ENCODE measurements at places on chromosomes 13 and 19. TPM values are rescaled to one million over a fixed set of nuclear protein-coding genes. Genes with fewer than 3 reads are reported as not detected.

NDFIP2 gene
- total RNA-seq, result 40.1 TPM

DNA sequence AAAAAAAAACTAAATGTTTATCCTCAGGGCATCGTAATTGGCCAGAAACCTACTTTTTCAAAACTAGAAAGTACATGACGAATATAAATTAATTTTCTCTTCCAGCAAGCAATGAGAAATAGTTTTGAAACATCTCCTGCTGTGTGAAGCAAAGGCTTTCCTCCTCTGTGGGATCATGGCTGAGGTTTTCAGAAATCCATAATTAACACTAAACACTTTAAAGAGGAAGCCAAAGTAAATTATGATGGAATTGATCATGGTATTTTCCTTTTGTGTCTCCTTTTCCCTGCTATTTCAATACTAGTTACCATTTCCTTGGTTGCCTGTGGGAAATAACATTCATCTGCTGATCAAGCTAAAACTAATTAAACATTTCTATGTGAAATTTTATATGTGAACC is 1413.8 kb upstream of the PCDH20 start:
- no peak for DNase-seq

ZNF560 gene
- total RNA-seq, result not detected

DNA sequence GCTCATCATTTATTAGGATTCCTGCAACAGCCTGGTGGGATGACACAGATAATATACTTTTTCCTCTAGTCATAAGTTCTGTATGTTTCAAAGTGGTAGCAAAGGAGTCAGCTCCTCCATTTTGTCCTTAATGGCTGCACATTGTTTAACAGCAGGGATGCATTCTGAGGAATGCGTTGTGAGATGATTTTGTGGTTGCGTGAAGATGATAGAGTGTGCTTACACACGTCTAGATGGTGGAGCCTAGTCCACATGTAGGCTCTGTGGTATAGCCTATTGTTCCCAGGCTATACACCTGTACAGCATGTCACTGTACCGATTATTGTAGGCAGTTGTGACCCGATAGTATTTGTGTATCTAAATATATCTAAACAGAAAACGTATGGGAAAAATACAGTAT is 4.6 kb downstream of the SMARCA4 start:
- DNase-seq, result no peak

DNA sequence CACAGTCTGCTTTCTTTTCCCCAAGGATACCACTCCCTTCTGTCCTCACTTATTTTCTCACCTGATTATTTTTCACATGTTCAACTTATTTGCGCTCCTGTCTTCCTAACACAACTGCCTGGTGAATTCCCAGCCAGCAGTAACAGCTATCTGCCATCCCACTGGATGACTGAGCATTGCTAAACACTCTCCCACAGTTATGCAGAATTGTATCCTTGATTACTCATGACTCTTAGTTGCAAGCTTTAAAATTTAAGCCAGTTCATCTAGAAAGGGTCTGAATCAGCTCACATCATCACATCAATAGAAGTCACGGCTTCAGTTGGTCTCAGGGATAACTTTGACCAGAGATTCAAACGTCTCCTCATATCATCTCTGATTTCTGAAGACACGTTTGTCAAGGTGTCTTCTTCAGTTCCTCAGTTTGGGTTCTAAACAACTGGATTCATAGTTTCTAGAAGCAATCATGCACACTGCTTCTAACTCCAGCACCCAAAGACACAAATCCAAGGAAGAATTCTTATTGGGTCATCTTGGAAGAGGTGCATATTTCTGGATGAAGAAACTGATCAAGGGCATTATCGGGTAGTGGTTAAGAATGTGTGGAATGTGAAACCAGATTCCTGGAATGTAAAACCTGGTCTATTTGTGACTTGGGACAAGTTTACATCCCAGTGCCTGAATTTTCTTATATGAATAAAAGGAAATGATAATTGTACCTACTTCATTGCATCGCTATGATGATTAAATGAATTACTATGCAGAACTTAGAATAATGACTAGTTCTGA is 13.9 kb upstream of the DACH1 start:
- no peak for DNase-seq

DNA sequence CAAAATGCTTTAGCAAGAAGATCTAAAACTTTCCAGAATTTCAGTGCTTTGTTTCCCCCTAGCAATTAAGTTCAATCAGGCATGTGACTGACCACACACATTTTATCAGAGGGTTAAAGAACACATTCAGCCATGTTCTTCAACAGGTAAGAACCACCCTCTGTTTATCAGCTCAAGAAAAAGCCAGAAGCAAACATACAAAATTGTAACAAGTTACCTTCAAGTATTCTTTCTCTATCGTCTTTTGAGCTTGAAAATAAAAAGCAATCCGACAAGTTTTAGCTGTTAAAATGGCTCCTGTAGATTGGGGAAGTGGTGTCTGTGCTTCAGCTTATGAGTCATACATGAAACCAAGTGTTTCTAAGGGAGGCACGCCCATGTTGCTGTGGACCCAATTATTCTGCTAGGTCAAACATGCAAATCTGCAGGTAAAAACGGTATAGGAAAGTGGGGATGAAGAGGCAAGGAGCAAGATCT is at the start of gene ELF1:
ELF1 (minus strand) TSS at position 306 of the 477 bp plus-strand sequence. CDS start 37,262 bp downstream, outside the sequence.
- DNase-seq, result no peak

- no peak for DNase-seq
Measured at GRCh38 chr19:48999481-49000325, 6.0 kb downstream of the RUVBL2 start.

CABP5 gene
- not detected for total RNA-seq

MARCHF2 gene
- total RNA-seq, result 106 TPM

- no peak for DNase-seq
Measured at GRCh38 chr19:409516-410242, 732 bp upstream of the C2CD4C start.

DNA sequence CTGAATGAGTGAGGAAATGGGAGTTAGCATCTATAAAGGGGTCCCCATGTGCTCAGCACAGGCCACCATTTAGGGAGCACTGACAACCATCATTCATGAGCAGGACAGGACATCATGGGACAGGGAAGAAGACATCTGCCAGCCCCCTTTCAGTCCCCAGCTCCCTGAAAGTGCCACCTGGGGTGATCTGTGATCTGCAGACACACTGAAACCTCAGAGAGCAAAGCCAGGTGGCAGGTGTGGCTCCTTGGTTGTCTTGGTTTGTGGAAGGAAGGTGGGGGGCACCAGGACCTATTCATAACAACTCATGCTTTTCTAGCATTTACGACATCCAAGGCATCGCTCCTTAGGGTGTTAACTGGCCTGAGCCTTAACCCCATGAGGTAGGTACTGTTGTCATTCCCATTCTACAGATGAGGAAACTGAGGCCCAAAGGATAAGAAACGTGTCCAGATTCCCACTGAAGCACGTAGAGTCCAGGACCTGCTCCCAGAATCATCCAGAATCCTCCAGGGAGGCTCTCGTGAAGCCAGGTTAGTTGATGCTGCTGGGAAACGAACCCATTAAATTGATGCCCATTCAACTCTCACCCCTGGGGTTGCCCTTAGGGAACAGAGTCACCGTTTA is 5.8 kb downstream of the KDELR1 start:
- DNase-seq, result no peak

DNA sequence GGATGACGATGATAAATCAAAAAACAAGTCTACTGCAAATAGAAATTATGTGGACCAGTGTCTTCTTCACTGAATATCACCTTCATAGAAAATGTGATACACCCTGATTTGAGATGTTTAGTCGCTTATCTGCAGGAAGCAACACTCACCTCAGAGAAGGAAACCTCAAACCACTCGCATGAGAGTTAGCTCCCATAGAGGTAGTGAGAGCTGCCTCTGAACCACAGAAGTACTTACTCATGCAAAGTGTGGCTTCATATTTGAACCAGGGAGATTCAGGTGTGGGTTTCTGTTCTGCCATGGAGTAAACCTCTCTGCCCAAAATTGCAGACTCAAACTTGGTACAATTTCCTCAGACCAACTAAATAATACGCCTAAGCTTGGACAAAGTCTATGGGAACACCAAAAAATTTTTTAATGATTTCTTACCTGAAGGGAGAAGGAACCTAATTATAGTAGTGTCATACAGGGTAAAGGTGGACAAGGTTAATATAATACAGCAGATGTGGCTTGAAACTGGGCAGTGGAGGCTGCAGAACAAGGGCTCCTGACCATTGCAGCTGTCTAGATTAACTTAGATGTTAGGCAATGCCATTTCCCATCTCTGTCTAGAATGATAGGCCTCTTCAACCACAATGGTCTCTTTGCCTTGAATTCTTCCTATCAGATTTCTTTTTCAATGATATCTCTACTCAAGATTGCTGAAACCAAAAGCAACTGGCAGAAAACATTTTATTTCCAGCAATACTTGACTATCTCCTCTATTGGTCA is 29.6 kb upstream of the RCBTB2 start:
- DNase-seq, result no peak

GRCh38 chr19:34150558-34150957 is 21.7 kb upstream of the LSM14A start:
- DNase-seq, result no peak

GRCh38 chr19:35347930-35348298 is 212 bp downstream of the FFAR1 start:
- DNase-seq, result no peak

AKAP8 gene
- total RNA-seq, result 24.9 TPM

DNA sequence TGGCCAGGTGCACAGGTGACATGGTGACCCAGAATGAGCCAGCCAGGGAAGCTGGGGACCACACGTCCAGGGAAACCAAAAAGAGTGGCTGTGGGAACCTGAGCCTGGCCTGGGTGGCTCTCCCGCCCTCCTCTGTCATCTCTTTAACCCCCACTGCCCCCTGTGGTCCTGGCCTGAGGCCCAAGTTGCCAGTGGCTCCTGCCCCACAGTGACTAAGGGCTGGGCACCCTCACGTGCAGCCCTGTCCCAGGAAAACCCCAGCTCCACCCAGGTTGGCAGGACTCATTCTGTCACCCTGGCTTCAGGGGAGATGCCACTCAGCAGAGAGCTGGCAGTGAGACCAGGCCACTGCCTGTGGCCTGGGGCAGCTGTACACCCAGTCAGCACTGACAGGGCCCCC is 30.6 kb upstream of the ISYNA1 start:
- no peak for DNase-seq

DNA sequence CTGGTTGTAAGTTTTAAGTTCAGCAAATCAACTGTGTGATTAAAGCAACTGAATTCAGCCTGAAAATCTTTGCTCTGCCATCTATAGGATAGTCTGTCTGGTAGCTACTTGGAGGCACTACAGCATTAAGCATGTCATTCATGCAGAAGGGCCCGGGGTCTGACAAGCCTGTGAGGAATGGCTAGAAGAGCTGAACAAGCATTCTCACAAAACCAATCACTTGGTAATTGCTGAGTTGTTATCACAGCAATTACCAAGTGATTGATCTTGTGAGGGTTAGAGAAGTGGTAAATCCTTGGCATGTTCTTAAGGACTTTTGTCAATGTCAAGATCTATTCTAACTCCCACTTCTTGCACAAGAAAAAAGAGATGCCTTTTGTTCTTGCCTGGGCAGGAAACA is 356.1 kb downstream of the FGF14 start:
- no peak for DNase-seq

FGF22 gene
- total RNA-seq, result 0.34 TPM

PLIN4 gene
- 201 TPM for total RNA-seq

DNA sequence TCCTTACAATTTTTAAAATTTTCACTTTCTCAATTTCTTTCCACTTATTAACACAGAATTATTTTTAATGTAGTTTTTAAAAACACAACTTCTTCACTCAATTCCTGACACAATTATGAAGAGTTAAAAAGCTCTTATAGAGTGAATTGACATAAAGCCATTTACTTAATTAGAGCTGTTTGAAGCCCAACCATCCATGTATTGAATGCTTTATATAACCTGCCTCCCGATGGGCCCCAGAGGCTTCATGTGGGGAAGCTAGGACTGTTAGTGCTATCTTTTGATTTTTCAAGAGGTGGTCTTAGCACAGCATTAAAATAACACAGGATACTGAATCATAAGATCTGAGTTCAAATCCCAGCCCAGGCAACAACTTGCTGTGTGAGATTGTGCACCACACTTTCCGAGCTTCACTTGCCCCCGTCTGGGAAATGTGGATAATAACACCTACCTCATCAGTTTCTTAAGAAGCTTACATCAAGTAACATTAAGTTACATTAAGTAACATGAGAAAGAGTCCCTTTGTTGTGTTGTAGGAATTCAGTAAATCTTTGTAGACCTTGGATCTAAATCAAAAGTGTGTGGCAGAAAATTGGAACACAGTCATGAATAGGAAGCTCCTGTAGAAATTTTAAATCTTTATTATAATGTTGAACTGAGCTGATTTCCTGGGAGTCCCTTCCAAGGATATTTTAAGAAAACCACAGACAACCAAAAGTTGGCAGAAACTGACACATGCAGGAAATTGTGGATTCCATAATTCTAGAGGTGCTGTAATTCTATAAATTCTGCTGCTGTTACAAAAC is 5.5 kb upstream of the ENOX1 start:
- DNase-seq, result no peak

DNA sequence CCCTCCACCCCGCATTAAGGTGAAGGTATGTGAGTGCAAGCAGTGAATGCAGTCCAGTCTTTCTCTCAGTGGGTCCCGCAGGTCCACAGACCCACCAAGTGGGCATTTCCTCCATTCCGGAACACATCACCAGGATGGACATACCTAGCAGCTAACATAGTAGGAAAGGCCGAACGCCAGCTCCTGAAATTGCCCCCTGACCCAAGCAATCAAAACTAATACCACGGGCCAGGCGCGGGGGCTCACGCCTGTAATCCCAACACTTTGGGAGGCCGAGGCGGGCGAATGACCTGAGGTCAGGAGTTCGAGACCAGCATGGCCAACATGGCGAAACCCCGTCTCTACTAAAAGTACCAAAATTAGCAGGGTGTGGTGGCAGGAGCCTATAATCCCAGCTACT is 71.7 kb upstream of the VSTM2B start:
- no peak for DNase-seq

- no peak for DNase-seq
Measured at GRCh38 chr13:109355875-109356434, 430.4 kb downstream of the IRS2 start.

C1QTNF9B gene
- total RNA-seq, result not detected

CELF5 gene
- total RNA-seq, result not detected

ELSPBP1 gene
- not detected for total RNA-seq

TMEM59L gene
- total RNA-seq, result 2.2 TPM

DNA sequence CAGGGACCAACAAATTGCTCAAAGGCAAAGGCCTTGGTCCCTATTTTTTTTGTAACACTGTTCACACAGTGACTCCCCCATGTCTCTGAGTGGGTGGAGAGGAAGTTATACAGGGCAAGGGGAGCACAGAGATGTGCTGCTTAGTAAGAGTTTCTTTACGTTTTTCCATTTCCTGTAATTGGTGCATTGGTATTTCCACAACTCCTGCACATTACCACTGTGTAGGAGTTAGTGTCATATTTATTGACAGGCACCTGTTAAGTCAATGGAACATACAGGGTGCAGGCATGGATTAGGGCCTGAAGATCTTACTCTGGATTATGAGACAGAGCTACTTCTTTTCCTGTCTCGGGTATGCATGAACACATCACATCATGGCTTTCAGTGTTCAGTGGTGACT is 45.2 kb downstream of the SOX21 start:
- no peak for DNase-seq

GRCh38 chr19:18023622-18024251 is 15.8 kb downstream of the ARRDC2 start:
- peak; percentile 87 for DNase-seq

All from right cardiac atrium (tissue), 5 donors.